Stimulated activated CD4-positive, alpha-beta T cell treated with anti-CD3 and anti-CD28 coated beads, Interleukin-2, amount 100 ng/mL, for 4 hours (primary cell): ENCODE measurements at places on chromosomes 3 and 15.

- DNase-seq: no peak
Observed at GRCh38 chr15:53197426-53197839, 407.3 kb upstream of the ONECUT1 start.

DNA sequence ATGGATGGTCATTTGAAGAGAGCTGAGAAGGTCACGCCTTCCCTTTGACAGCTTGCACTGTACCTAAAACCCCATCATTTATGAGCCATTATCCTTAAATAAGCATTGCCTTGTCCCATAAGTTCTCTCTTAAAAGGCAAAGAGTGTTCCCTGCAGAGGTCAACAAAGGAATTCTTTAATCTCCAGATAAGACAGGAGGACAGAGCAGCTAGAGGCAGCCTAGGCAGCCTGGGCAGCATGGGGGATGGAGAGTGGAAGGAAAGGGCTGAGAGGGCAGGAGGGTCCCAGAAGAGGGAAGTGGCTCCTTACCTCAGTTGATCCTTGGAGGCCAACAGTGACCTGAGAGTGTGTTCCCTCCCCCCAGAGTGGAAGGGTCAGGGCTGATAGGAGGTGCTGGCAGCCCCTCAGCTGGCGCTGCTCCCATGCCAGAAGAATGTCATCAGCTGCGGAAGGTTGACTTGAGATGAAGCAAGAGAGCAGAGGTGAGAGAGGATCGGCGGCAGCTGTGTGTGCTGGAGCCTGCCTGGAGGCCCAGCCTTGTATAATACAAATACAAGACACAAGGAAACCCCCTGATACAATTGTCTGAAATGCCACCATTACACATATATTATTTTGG, 12.8 kb downstream of the KBTBD13 start:
- DNase-seq: no peak

- no peak for DNase-seq
Observed at GRCh38 chr3:16468336-16469098, 45.0 kb downstream of the RFTN1 start.

DNA sequence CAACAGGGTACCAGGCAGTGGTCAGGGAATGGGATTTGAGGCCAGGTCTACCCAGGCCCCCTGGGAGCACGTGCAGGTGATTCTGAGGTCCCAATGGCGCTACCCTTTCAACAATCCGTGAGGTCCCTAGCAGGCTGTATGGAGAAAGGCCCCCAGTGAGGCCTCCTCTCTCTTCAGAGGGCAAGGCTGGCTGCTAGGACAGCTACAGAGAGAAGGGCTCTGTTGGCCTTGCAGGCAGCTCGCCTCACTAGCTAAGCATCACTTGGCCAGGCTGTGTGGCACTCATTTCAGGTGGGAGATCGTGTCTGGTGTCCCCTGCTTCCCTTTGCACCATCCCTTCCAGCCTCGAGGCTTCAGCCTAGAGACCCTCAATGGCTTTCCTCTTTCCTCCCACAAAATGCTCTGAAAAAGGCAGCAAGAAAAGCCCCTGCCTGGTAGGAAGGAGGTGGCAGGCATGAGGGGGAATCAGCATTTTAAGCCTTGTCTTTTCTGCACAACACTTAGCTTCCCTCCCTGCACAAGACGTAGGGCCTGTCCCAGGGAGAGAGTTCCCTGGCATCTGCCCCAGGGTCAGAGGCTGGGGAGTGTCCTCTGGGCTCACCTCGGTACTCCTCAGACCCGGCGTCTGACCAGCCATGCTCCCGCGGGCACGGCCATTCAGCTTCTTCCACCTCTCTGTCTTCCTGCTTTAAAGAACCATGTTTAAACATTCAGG, 111.8 kb downstream of the ASB7 start:
- DNase-seq: no peak

DNA sequence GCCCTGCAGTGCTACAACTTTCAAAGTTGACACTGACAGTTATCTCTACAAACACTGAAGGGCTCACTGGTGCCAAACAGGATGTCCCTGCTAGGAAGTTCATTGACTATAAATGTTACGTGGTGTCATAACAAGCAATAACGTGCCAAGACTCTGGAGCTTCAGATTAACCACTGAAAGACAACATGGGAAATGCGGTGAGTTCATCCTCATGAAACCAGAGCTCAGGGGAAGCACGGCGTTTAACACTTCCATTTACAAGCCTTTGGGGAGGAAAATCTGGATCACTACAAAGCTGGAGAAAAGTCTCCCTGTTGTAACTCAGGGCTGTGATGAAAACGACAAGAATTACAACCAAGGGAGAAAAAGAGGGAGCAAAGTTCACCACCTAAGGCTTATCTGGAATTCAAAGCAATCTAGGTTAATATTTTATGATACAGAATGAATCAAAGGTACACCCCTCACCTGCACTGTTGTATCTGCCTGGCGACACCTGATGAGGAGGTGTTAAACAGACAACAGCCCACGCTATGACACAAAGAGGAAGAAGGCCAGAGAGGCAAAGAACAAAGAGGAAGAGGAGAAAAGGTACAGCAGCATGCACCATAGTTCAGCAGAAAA, 27.0 kb downstream of the SHQ1 start:
- DNase-seq: peak; percentile 31

- no peak for DNase-seq
Observed at GRCh38 chr15:76056931-76057330, 2.9 kb upstream of the TMEM266 start.

DNA sequence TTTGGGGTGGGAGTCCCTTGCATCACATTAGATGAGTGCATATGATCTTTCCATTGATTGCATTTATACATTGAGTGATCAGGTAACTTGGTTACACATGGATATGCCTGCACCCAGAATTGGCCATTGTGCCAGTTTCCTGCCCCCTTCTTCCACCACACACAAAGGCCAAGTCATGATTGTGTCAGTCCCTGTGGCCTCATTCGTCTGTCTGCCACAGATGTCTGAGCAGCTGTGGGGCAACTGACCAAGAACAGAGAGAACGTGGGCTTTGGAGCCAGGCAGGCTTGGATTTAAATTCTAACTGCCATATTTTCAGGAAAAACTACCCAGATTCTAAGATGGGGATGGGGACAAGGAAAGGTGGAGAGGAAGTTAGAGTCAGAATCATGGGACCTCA, 27.0 kb downstream of the CCNL1 start:
- no peak for DNase-seq

GRCh38 chr3:197428117-197428801, 127.5 kb downstream of the BDH1 start:
- peak; percentile 27 for DNase-seq

GRCh38 chr15:55630858-55631257, 42.7 kb upstream of the PYGO1 start:
- DNase-seq: no peak

DNA sequence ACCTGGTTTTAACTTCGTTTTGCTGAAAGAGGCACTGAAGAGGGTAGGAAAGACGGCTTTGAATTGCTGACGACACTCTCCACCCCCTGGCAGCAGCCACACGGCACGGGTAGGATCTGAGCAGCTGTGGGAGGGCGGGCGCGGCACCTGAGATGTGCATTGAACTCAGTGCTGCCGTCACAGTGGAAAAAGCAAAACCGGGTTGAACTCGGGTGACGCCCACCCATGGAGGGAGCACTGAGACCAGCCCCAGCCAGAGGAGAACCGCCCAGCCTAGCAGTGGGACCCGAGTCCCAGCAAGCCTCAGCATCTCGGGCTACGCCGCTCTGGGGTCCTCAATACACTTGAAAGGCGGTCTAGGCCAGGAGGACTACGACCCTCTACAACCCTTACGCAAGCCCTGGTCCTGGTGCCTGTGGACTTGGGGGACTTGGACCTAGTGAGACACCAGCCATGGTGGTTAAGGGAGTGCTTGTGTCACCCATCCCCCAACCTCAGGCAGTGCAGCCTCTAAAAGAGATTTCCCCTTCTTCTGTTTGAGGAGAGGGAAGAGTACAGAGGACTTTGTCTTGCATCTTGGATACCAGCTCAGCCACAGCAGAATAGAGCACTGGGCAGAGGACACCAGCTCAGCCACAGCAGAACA, 50.0 kb upstream of the RPL35A start:
- no peak for DNase-seq

GRCh38 chr3:188230962-188231361, 77.0 kb downstream of the LPP start:
- no peak for DNase-seq

- no peak for DNase-seq
Observed at GRCh38 chr15:57446393-57446792, 70.1 kb downstream of the CGNL1 start.

- DNase-seq: no peak
Observed at GRCh38 chr3:169344465-169344864, 319.0 kb downstream of the MECOM start.

- no peak for DNase-seq
Observed at GRCh38 chr3:15514663-15515340, 6.7 kb downstream of the COLQ start.

GRCh38 chr3:48595075-48595525, at the start of gene COL7A1:
TSS of gene COL7A1 (minus strand) at chr3:48595329. CDS start at chr3:48595159, 170 bp downstream.
- no peak for DNase-seq

GRCh38 chr3:141859651-141860050, 16.8 kb upstream of the ATP1B3 start:
- DNase-seq: no peak

GRCh38 chr3:17740721-17741141, 1.7 kb downstream of the TBC1D5 start:
- DNase-seq: no peak

GRCh38 chr3:189551007-189551406, 80.2 kb upstream of the TP63 start:
- DNase-seq: no peak

GRCh38 chr3:77467702-77468625, 428.1 kb downstream of the ROBO2 start:
- DNase-seq: no peak

DNA sequence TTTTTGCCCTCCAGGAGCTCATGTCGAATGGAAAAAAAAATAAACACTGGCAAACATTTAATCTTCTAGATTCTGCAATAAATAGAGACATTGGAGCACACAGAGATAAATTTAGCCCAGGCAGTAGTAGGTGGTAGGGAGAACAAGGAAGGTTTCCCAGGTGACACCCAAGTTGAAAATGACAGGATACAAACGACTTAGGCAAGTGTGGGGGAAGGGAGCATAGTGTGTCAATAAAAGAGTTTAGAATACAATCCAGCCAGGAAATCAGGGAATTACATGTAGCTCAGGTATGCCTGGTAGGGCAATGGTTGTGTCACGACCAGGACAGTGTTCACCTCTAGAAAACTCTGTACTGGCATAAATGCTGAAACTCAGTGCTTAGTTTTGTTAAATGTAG, 364.6 kb upstream of the AGTR1 start:
- DNase-seq: no peak

DNA sequence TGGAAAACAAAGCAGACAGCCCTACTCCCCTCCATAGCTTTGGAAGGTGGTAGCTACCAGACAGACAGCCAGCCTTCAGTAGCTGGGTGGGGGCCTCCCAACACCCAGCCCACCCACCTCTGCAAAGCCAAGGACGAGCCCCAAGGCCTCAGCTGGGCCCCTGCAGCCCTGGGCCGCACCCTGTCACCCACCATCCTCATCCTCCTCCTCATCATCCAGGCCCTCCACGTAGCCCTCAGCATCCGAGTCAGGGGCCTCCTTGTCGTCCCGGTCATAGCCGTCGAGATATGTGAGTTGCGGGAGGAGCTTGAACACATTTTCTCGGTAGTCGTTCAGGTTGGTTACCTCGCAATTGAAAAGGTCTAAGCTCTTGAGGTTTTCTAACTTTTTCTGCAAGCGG, 36.5 kb downstream of the ANP32A start:
- no peak for DNase-seq

- no peak for DNase-seq
Observed at GRCh38 chr3:45034612-45035252, 8.6 kb downstream of the CLEC3B start.

DNA sequence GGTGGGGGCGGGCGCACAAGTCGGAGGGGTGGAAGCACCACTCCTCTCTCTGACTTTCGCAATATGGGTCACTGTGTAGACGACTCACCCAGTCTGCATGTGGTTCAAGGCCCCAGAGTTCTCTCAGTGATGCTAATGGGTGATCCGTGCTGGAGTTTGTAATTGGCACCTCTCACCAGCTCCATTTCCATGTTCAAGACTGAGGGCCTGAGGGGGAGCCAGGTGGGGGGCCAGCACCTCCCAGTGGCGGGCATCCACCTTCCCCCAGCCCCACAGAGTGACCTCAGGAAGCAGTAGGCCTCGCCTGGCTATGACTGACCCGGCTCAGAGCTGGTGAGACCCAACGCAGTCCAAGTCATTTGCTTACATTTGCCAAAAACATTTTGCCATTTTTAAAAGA, 230.0 kb upstream of the ST8SIA2 start:
- no peak for DNase-seq

DNA sequence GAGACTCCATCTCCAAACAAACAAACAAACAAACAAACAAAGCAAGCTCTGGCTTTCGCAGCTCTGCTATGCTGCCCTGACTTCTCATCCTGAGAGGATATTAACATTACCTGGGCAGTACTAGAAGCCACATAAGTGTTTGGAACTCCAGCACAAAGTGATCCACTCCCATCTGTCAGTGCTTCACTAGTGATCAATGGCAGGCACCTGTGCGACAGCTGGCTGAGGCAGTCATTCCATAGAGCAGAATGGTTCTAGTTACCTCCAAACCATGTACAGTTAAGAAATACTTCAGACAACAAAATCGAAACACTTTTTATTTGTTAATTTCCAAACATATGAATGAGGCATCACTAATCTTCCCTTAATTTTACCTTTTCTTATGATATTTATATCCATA, 2.8 kb upstream of the MB21D2 start:
- no peak for DNase-seq

DNA sequence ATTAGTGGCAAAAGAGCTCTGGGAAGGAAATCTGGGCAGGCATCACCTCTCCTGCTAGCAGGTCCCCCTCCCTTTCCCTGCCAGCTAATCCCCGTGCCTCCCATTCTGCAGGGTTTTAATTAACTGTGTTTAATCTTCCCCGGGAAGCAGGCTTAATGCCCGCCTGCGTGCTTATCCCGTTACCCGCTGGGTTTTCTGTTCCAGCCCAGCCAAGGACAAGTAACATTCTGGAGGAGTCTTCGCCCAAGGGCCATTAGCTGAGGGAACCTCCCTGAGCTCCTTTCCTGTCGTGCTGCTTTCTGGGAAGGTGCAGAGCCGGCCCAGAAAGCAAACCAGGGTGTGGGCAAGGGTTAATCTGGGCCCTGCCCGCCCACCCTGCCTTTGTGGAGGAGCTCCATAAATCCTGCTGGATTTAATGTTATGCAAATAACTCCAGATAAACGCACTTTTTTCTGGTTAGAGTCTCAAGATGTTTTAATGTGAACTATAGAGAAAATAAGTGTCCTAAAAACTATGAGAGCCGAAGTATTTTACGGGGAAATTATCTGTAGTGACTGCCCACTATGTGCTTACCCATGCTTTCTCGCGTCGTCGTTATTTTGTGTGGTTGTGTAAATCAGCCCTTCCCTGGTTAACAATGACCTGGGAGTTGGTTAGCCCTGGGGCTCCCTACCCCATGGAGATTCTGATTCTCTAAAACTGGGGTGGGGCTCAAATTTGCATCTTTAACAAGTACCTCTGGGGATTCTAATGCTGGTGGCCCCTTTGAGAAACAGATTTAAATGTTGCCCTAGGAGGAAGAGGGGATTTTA, 25.9 kb downstream of the TRIM71 start:
- DNase-seq: no peak
